Psoas muscle (tissue), 8 donors: ENCODE measurements at places on chromosomes 5 and 9. TPM values are rescaled to one million over a fixed set of nuclear protein-coding genes. Genes with fewer than 3 reads are reported as not detected.

The KLF4 gene
- 16.4 TPM for total RNA-seq

- peak; percentile 28 for DNase-seq
These were observed 13.0 kb upstream of the SCGB3A1 start for GRCh38 chr5:180604271-180604670.

DNA sequence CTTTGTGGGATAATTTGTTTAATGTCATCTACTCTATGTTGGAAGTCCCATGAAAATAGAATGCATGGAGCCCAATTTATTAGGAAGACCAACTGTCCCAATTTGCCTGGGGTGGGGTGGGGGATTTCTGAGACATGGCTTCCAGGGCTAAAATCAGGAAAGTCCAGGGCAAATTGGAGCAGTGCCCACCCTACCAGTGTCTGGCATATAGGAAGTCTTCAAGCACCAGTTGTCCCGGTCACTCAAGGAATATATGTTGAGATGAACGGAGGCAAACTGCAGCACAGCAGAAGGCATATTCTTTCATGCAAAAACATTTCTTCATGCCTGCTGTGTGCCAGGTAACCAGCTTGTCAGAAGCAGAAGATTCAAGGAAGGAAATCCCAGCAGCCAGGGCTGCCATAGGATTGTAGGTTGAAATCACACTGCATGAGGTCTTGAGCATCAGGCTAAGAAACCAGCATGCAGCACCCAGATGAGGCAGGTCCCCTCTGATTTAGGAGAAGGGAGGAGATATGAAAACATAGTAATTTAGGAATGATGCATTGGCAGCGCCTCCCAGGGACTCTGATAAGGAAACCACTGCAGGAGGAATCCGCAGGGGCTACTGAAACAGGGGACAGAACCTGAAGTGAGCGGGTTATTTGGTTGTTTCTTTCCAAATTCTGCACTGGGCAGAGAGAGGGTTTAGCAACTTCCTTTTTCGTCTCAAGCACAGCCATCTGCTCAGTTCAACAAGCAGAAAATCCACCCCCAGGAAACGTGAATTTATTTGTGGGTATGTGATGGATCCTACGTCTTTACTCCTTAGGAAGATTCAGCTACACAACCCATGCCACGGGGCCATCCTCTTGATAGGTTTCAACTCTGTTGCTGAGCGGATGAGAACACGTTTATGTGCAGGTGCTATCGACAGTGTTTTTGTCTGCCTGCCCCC lies 112.6 kb upstream of the CPEB4 start:
- DNase-seq, result no peak

The CORO2A gene
- total RNA-seq, result 0.13 TPM

The TPD52L3 gene
- total RNA-seq, result not detected

The GM2A gene
- 5.5 TPM for total RNA-seq

The SV2C gene
- not detected for total RNA-seq

- no peak for DNase-seq
These were observed 500.7 kb downstream of the SPATA31D1 start for GRCh38 chr9:82489201-82489821.

DNA sequence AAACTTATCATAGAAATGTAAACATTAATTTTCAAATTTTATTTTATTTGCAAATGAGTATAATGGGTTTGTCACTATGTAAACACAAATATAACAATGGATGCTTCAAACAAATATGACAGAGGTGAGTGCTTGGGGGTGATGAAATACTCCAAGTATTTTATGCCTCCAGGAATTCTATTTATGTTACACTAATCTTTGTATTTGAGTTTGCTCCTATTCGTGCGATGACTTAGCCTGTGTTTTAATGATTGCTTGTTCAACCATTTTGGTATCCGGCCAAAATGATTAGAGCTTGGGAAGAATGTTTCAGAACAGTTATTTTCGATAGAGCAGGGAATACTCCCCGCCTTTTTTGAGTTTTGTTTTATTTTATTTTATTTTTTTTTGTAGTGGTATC lies 5.0 kb downstream of the DMRT2 start:
- DNase-seq, result no peak

GRCh38 chr5:67998709-67999261 lies 216.8 kb upstream of the PIK3R1 start:
- peak; percentile 40 for DNase-seq

DNA sequence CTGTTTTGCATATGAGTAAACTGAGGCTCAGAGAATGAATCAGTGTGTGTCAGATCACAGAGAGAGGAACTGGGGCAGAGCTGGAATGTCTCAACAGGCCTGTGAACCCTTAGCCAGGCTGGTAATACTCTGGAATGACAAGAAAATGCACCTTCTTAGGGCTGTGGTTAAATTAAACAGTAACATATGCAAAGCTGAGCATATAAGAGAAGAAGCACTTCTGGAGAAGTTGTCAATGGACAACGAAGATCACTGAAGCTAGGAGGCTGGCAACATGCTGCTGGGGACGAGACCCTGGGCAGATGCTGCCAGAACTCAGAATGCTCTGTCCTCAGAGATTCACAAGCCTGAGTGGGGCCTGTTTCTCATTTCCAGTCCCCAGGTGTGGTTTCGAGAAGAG lies 64.6 kb upstream of the EPB41L4B start:
- DNase-seq, result no peak

The SPINK7 gene
- total RNA-seq, result not detected

The PCDHGB4 gene
- total RNA-seq, result 2.5 TPM

The WNK2 gene
- total RNA-seq, result 58.8 TPM

DNA sequence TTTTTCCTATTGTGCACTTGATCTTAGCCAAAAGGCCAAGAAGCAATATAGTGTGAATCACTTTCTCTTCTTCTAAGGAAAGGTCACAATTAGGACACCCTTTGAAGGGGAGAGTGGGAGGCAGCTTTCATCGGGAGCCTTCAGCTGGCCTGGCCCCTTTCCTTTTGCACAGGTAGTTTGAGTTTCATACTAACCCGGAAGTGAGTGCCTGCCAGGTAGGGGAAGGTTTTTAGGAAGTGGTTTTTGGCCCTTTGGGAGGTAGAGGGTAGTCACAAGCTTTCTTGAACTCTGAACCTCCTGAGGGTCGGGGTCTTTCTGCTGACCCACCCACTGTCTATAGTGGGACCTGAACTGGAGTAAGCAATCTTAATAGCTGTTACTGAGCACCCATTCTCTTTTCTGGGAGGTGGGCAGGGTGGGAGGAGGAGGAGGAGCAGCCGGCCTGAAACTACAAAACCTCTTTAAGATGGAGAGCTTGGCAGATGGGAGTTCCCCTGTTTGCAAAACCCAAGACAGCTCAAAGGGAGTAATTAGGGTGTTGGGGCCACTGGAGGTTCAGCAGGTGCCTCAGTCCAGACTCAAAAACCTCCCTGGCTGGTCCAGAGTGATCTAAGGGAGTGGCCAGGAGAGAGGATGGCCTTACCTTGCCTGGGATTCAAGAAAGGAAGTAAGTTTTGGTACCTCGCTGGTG lies 6.0 kb downstream of the LARP1 start:
- DNase-seq, result no peak

The IL33 gene
- total RNA-seq, result 4.0 TPM

DNA sequence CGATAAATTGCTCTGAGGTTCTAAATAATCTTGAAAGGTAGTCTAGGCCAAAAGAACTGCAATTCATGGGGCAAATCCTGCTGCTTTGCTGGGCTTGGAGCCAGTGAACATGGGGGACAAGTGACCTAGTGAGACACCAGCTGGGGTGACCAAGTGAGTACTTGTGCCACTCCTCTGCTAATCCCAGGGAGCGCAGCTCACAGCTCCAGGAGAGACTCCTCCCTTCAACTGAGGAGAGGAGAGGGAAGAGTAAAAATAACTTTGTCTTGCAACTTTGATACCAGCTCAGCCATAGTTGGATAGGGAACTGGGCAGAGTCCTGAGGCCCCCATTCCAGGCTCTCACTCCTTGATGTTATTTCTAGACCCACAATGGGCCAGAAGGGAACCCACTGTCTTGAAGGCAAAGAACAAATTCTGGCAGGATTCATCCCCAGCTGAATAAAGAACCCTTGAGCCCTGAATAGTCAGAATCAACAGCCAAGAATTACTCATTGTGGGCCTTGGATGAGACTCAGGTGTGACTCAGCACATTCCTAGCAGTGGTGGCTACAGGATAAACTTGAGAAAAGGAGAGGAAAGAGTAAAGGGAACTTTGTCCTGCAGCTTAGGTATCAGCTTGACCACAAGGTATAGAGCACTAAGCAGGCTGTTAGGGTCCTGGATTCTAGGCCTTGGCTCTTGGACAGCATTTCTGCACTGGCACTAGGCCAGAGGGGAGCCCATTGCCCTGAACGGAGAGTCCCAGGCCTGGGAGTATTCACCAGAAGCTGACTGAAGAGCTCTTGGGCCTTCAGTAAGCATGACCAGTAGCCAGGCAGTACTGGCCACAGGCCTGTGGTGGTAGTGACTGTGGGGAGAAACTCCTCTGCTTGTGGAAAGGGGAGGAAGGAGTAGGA lies 288.3 kb upstream of the CDH18 start:
- DNase-seq, result peak; percentile 23

GRCh38 chr9:86061972-86062739 lies 37.2 kb downstream of the GOLM1 start:
- DNase-seq, result no peak

- no peak for DNase-seq
These were observed 103.2 kb downstream of the PTTG1 start for GRCh38 chr5:160524827-160525226.

DNA sequence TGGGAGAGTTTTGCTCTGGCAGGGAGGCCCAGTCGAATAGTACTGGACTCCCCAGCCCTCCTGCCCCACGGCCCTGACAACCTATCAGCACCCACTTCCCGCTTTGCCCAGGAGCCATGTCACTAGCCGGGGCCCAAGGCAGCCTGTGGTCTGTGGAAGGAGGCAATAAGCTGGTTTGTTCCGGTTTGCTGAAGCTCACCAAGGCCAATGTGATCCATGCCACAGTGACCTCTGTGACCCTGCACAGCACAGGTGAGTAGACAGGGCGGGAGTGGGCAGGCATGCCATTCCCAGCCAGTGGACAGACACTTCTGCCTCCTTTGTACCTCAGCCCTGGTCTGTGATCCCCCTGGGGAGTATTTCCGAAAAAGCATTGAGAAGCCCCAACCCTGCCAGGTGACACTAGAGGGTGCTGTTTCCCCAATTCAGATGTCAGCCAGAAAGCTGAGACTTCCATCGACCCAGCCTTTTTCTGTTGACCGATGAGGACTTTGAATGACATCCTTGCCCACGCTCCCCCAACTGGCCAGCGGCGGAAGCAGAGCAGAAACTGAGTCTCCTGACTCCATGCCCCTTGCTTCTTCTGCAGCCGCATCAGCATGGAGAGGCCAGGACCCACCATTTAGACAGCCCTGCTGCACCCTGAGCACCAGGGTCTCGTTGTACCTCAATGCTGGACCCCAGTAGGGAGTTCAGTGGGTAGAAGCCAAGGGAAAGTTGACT lies 9.6 kb downstream of the PCYOX1L start:
- no peak for DNase-seq

DNA sequence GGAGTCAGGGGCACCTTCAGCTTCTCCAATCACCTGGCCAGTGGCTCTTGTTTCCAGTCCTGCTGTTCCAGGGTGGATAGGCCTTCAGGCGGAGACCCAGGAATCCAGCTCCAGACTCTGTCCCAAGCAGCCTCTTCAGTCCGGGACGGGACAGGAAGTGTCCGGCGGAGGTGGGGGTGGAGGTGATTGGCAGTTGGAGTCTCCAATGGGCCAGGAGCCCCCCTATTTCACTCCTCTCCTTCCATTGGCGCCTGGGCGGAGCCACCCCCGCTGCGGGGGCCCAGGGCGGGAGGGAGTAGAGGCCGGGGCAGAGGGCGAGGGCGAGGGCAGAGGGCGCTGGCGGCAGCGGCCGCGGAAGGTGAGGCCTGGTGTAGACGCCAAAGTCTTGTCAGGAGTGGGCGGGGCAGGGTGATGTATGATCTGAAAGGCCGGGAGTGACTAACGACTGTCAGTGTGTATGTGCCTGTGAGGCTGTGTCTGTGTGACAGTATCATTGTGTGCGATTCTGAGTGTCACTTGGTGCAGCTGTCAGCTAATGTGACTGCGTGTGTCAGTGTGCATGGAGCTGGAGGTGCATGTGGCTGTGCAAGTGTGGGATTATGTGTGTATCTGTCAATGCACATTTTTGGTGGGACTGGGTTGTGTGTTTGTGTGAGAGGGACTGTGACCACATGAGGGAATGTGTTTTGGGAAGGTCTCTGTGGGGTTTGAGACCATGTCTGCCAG lies at the start of gene IL11RA:
Gene IL11RA, plus strand, starts transcription at position 310 of the 726 bp plus-strand sequence. CDS start 3,033 bp downstream, outside the sequence.
- DNase-seq, result peak; percentile 93

- no peak for DNase-seq
These were observed 617.5 kb upstream of the GRIN3A start for GRCh38 chr9:102355982-102356381.

GRCh38 chr9:4674783-4675182 lies 4.6 kb upstream of the CDC37L1 start:
- DNase-seq, result no peak

The TLR4 gene
- total RNA-seq, result 8.3 TPM

GRCh38 chr5:3343911-3344310 lies 251.7 kb upstream of the IRX1 start:
- peak; percentile 3 for DNase-seq

DNA sequence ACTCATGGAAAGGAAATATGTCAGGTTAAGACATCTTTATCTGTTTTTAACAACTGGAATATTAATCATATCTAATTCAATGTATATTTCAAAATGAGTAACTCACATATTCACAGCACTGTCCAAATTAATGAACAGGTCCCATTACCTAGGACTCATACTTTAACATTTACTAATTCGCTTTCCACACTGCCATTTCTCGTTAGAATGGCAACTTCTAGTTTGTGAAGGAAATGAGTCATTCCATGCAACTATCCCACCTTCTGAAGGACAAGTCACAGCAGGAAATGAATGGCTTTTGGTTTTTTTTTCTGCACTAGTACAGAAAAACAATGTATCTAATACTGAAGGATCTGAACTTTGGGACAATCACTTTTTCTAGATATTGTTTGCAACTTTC lies 24.6 kb upstream of the IFNK start:
- no peak for DNase-seq

The PRRX2 gene
- total RNA-seq, result 0.49 TPM

DNA sequence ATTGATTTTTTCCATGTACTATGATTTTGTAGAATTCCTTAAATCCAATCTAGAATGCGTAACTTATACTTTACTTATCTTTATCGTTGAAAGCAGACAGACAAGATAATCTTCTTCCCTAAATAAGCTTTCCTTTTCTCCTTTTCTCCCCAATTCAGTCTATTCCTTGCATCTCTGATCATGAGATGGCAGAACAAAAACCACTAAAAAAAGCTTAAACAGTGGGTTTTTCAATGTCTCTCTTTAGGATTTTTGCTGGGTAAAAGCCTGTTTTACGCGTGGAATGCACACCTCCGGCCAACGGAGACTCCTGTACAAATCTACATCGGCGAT lies 755 bp downstream of the CDKN2B start:
- DNase-seq, result no peak

GRCh38 chr5:136006761-136007251 lies 22.0 kb upstream of the TGFBI start:
- DNase-seq, result peak; percentile 56

The LURAP1L gene
- total RNA-seq, result 2.8 TPM

- no peak for DNase-seq
These were observed 47.6 kb upstream of the SHOC1 start for GRCh38 chr9:111842313-111842712.

- DNase-seq, result no peak
These were observed 8.3 kb upstream of the NDFIP1 start for GRCh38 chr5:142100307-142100706.

- DNase-seq, result peak; percentile 22
These were observed 32.6 kb downstream of the SARDH start for GRCh38 chr9:133705576-133705975.

GRCh38 chr9:84793251-84793650 lies 123.7 kb downstream of the NTRK2 start:
- DNase-seq, result no peak

GRCh38 chr9:134716067-134716466 lies 74.5 kb downstream of the COL5A1 start:
- no peak for DNase-seq

- DNase-seq, result no peak
These were observed 124.4 kb upstream of the MSX2 start for GRCh38 chr5:174599992-174600391.

- DNase-seq, result no peak
These were observed 252.3 kb downstream of the PBX3 start for GRCh38 chr9:125999504-125999881.
